Brain (organoid and tissue), 16 donors: ENCODE measurements at places on chromosomes 2 and 18. TPM values are rescaled to one million over a fixed set of nuclear protein-coding genes. Genes with fewer than 3 reads are reported as not detected.
A peak's percentile ranks its signal among the peaks of the same experiment; 100 is the strongest.

DNA sequence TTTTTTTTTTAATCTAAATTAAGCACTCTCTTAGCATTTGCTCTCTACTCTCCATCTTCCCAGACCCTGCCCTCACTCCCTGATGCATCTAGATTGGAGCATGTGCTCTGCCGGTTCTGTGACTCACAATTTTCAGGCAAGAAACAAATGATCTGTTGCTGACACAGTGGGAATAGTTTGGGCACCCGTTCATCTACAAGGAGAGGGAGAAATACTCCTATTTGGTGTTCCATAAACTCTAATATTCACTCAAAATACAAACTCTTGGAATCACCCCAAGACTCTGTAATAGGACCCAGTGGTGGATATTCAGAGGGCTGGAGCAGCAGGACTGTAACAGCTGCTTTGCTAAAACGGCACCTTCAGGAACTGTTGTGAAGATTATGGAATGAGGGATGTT is 37.1 kb upstream of the LINC00305 start:
- DNase-seq: no peak

DNA sequence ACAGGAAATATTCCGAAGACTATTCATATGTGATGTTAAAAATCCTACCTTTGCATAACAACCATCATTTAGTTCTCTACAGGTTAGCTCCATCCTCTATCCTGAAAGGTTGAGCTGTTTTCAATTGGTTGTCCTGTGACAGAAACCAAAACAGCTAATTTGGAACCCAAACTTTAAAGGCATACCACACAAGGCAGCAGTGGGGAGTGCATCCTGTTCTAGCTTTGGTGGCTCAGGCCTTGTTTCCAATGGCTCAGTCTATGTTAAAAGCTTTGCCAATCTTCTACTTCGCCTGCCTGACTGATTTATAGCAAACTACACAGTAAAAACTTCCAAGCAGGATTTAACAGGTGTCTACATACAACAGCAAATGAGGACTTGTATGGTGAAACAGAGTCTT is 3.2 kb downstream of the CD226 start:
- DNase-seq: no peak

- no peak for DNase-seq
These were observed 233.3 kb downstream of the MBD2 start for GRCh38 chr18:53991202-53991601.

GRCh38 chr2:236250909-236251579 is 13.2 kb downstream of the ASB18 start:
- peak; percentile 33 for DNase-seq

GRCh38 chr2:8086796-8087479 is 594.9 kb upstream of the ID2 start:
- DNase-seq: no peak

DNA sequence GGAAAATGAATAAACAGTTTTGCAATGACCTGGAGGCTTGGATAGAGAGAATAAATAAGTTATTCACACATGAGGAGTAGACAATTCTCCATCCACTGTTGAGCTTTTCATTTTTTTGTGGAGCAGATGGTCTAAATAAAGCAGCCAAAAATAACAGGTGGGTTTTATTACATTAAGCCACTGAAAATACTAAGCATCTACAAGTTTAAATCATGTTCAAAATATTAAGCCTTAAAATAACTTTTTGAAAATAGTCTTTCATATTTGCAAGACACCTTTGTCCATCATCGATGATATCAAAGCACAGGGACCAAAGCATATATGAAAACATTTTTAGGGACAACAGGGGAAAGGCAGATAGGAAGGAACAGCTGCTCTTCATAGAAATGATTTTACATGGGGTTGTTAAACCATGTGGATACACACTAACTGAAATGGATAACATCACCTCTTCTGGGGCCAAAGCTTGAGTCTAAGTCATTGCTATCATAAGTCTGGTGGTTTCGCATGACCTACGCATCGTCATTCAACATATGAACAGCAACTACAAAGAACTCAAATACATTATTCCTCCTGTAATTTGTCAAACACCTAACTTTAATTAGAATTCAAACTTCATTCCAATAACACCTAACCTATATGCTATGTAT is 197.6 kb upstream of the CHST9 start:
- DNase-seq: peak; percentile 14

SIGLEC15 gene
- polyA plus RNA-seq: 6.3 TPM

DNAJC5G gene
- polyA plus RNA-seq: not detected

NPHP1 gene
- 3.6 TPM for polyA plus RNA-seq

LRRC30 gene
- not detected for polyA plus RNA-seq

TEX44 gene
- not detected for polyA plus RNA-seq

ABCG8 gene
- not detected for polyA plus RNA-seq
